Activated B cell treated with CpG ODN at 0.5 μM for 24 hours (primary cell): ENCODE measurements at places on chromosomes 7 and 10. TPM values are rescaled to one million over a fixed set of nuclear protein-coding genes. Genes with fewer than 3 reads are reported as not detected.

DNA sequence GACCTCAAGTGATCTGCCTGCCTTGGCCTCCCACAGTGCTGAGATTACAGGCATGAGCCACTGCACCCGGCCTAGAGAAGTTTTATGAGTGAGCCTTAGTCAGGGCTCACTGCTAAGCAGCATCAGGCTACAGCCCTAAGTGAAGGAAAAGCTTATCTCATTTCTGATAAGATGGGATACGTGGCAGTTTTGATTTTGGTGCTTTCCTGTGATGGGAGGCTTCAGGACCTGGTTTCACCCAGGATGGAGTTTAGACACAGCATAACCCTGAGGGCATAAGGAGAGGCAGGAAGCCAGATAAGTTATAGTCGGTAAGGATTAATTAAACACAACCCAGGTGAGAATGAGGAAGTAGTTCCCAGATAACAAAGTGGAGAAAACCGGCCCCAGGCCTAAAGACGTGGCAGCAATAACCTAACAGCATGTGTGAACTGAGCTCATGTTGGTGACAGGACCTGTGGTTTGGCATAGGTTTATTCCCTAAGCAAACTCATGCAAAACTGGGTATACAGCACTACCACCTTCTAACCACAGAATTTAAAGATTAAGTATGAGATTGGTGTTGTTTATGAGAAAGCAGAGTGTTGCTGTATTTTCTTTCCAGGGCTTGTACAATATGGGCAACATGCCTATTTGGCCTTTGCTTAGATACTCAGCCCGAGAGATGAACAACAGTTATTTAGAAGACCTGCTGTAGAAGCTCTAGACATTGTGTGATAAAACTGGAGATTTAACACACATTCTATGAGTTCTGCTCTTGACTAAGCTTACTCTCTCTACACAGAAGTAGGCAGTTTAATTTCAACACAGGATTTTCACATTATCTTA is 119.4 kb downstream of the COL28A1 start:
- no peak for DNase-seq

GRCh38 chr7:1430056-1430845 is 29.0 kb downstream of the MICALL2 start:
- DNase-seq = no peak

GRCh38 chr7:132226046-132226956 is 350.0 kb downstream of the PLXNA4 start:
- no peak for DNase-seq

- no peak for DNase-seq
Observed at GRCh38 chr7:80677629-80678028, 39.2 kb downstream of the CD36 start.

DNA sequence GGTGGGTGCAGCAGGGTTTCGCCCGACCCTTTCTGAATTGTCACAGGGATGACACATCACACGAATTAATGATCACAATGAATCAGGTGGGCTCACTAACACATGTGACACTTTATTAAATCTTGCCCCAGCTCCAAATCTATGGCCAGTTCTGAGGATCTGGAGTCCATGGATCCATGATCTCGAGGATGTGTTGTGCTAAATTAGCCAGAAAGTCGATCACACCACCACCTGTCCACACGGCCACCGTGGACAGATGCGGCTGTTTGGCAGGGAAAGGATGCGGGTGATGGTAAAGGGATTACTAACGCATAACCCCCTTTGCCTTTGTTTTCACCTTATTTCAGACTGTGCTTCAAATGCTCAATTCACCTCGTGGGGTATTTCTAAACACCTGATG is 96.4 kb downstream of the COBL start:
- DNase-seq = no peak

DNA sequence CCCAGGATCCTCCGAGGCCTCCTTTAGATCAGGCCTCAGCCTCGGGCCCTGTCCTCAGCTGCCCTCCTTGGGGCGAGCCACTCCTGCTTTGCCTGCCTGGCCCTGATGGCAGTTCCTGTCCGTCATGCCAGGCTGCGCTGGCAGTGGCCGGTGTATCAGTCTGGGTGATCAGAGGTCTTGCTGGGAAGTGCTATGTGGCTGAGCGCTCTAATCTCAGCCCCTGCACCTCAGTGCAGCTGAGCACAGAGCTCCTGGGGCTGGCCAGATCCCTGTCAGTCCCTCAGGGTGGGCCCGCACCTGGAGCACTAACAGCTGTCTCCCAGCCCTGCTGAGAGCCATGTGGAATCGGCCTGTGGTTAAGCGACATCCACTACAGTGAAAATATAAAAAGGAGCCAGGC is 14.8 kb upstream of the CFAP46 start:
- no peak for DNase-seq

- DNase-seq = no peak
Observed at GRCh38 chr7:115827305-115828045, 203.1 kb downstream of the TFEC start.

Gene OR2A1
- total RNA-seq = 0.05 TPM in 1 of 2 replicates, not detected in the other

Gene CPVL
- total RNA-seq = not detected in 2 replicates

Gene UPK3B
- total RNA-seq = 3.2 and 3.4 TPM in 2 replicates
